NCI-H187 (cell line): ENCODE measurements at places on chromosomes 3 and 15.

DNA sequence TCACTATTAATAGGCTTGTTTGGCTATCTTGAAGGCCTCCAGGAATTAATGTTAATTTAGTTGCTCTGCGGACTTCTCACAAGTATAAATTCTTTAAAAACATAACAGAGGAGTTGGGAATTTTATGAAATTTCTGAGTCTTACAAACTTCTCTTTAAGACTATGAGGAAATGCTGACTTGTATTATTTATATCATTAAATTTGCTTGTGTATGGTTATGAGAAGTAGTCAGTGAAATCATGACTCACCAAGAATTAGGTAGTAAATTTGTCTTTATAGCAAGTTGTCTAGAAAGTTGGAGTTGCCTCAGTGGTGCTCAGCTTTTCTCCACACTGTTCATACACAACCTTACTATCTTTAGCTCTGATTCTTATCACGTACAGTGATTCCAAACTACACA lies 26.5 kb downstream of the PHLDB2 start:
- DNase-seq, result no peak

GRCh38 chr15:93517176-93517575 lies 428.2 kb upstream of the RGMA start:
- DNase-seq, result no peak

GRCh38 chr3:138399766-138400165 lies 34.6 kb upstream of the ESYT3 start:
- DNase-seq, result no peak

DNA sequence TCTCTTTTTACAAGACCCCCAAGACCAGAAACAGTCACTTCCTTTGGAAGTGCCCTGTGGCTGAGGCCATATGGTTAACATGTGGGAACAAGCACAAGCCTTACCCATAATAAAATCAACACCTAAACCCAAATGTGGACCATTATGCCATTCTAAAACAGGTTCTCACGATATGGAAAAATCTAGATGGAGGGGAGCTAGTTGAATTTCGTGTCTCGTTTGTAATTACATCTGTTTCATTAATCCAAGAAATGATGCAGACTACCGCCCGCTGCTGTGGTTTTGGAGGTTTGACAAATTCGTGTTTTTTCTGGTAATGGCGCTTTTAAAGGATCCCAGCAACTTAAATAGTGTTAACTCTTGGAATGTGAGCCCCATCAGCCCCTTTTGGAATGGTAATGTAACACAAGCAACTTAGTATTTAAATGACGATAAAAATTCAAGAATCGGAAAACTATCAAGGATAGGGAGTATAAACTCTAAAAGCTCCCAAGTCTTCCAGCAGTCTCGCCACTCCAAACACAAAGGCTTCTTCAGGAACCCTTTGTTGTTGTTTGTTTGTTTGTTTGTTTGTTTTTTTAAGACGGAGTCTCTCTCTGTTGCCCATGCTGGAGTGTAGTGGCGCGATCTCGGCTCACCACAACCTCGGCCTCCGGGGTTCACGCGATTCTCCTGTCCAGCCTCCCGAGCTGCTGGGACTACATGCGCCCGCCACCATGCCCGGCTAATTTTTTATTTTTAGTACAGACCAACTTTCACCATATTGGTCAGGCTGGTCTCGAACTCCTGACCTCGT lies 1.1 kb downstream of the CNBP start:
- no peak for DNase-seq

DNA sequence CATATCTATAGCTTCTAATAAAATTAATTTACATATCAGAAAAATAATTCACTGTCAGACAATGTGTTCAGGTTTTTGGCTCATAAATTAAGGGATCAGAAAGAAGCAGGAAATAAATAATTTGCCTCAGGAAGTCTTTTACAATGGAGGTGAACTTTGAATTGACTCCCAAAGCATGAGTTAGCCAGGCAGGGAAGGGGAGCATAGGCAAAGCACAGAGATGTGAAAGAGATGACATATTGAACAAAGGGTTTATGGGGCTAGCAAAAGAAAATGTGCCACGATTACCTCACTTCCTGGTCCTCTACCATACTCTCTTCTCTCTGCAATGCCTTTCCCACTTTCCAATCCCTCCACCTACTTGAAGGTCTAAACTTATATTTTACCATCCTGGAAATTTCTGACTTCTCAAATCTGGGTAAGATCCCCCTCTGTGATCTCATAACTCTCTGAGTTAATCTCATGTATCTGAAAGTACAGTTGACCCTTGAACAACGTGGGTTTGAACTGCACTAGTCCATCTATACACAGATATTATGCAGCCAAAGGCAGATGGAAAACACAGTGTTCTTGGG lies 4.1 kb upstream of the HEXA start:
- DNase-seq, result no peak

DNA sequence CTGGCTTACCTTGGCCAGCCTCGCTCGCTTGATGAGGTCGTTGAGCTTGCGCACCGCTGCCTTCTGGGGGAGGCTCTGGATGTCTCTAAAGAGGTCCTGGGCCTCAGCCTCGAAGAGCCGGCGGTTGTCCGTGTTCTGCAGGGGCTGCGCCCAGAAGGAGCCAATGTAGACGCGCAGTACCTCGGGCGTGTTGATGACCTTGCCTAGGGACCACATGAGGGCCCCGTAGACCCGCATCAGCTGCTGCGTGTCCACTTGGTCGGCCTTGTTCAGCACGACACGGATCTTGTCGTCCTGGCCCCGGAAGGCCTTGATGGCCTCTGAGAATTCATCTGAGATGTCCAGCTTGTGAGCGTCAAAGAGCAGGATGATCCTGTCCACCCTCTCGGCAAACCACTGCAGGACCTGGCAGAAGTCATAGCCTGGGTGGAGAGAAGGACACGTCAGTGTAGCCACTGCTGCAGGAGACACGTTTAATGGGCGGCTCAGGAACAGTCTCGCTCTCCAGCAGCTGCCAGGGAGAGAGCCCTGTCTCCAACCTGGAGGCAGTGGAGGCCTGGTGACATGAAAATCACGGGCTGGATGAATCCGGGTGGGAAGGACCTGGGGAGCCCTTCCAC lies 25.5 kb upstream of the SPTBN5 start:
- DNase-seq, result no peak

DNA sequence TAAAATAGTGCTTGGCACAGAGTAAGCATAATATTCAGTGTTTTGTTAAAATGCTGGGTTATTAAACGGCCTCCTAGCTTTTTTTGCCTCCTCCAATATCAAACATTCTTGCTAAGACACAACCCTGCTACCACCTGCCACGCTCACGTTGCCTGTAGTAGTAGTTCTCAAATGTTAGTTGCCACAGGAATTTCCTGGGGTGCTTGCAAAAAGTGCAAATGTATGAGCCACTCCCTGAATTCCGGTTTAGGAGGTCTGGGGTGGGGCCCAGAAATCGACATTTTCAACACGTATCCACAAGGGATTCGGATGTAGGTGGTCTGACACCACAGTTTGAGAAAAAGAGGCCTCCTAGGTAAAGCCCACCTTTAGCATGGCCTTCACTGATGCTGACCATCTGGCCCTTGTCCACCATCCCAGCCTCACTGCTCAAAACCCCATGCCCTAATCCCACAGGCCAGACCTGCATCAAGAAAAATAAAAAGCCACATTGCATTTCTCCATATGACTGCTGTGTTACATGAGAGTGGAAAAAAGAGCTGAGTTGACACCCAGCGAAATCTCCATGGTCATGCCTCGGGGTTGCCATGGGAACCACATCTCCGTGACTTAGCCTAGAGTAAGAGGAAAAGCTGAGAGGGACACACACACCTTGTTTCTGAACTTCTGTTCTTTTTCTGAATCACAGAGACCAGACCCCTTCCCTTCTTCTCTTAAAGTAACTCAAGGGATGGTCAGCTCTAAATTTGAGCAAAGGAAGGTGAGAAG lies 116.4 kb upstream of the HES1 start:
- DNase-seq, result no peak

GRCh38 chr3:39573392-39573791 lies 105.9 kb downstream of the MOBP start:
- no peak for DNase-seq

GRCh38 chr15:35448294-35448693 lies 97.7 kb downstream of the DPH6 start:
- DNase-seq, result no peak

DNA sequence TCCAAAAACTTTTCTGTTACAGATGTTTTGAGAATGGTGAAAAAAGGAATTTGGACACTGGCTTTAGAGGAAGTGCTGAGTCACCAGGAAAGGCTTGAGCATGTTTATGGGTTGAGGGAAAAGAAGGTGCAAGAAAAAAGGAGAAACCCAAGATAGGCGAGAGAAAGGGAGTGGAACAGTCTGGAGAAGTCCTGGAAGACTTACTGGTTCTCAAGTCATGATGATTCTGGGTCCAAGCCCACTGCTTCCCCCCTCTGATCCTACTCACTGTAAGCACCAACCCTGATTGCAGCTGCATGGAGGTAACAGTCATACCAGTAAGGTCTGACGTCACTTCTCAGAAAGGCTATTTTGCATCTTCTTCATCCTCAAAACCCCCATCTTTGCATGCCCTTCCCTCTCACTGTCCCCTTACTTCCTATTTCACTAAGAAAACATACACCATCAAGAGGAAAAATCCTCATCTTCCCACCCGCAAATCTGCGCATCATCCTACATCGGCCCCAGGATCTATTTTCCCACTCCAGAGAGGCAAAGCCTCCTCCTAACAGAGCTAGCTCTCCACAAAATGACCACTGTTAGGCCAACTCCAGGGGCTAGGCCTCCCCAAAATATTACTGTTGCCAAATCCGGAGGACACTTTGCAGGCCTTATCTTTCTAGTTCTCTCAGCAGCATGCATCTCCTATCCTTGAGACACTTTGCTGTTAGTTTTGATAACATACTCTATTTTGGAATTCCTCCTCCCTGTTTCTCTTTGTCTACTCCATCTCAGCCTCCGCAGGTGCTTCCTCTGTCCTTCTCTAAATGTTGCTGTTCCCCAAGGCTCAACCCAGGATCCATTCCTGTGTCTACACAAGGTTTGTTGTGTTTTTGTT lies 3.2 kb upstream of the ATP13A3 start:
- no peak for DNase-seq

GRCh38 chr3:122233101-122233952 lies 49.9 kb downstream of the CASR start:
- DNase-seq, result no peak
